ENCODE measurements at places on chromosomes 1 and 21.

DNA sequence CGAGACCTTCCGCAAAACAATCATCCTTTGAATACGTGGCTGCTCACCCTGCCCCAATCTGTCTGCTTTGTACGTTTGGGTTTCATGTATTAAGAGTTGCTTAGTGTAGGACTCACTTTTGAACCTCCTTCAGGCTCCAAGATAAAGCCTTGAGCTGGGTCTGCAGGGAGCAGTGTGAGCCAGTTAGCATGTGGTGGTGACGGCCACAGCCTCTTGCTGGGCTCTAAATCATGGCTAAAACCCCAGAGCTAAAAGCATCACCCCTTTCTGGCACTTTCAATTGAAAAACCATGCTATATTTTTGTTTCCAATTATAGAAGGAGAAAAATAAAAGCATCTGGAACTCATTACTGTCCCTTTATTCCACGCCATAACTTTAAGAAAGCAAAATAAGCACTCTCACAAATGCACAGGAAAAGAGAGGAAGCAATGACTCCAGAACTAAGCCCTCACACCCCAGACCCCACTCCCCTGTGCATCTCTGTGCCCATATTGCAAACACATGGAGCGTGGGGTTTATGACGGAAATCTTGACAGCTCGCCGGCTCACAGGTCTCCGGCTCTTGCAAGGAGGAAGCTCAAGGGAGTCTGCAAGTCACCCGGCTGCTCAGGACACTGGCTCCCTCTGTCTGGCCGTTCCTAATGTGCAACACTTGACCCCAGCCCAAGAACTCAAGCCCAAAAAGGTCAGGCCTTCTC lies 135.5 kb downstream of the MIS18A start:
- DNase-seq, result no peak

GRCh38 chr1:204735042-204735441 lies 49.5 kb upstream of the LRRN2 start:
- DNase-seq, result no peak

DNA sequence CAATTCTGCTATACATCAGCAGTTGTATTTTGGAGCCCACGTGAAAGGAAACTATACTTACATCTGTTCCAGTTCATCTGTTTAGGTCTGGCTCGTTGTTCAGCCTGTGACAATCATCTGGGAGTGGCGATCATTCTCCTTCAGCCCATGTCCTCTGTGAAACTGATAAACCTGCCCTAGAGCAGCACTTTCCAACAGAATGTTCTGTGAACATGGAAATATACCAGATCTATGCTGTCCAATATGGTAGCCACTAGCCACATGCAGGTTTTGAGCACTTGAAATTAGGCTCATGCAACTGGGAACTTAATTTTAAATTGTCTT lies 24.5 kb upstream of the COQ8A start:
- no peak for DNase-seq

- no peak for DNase-seq
These were observed 27.7 kb downstream of the C1QB start for GRCh38 chr1:22680726-22681125.

DNA sequence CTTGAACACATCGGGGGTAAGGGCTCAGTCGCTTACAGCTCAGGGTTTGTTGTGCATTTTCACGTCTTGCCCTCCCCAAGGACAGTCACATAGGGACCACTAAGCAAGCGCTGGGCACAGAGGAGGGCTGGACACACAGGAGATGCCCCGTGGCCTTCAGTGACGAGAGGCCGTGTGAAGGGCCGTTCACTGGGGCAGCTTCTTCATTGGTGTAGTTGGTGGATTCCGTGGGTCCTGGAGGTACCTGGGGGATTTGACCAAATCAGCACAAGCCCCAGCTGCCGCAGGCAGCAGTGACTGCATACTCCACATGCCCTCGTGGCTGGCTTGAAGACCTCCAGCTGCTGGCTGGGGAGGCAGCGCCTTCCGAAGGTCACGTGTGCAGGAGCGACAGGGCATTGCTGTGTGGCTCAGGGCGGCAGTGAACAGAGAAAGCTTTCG lies 100.8 kb upstream of the C1orf174 start:
- DNase-seq, result no peak

DNA sequence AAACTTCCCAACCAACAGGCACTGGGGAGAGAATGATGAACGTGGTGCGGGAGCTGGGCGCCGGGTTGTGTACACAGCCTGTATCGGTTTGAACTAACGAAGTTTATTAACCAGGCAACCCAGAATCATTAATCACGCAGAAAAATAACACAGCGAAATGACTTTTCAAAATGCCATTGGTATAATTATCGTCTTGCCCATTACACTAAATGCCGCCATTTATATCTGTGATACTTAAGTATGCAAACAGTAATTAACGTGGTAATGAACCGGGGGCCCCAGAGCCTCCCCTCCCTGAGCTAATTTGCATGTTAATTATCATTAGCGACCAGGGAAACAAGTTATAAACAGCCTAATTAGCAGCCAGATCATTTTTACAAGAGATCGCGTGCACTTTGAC lies 5.1 kb upstream of the TTC34 start:
- DNase-seq, result no peak

DNA sequence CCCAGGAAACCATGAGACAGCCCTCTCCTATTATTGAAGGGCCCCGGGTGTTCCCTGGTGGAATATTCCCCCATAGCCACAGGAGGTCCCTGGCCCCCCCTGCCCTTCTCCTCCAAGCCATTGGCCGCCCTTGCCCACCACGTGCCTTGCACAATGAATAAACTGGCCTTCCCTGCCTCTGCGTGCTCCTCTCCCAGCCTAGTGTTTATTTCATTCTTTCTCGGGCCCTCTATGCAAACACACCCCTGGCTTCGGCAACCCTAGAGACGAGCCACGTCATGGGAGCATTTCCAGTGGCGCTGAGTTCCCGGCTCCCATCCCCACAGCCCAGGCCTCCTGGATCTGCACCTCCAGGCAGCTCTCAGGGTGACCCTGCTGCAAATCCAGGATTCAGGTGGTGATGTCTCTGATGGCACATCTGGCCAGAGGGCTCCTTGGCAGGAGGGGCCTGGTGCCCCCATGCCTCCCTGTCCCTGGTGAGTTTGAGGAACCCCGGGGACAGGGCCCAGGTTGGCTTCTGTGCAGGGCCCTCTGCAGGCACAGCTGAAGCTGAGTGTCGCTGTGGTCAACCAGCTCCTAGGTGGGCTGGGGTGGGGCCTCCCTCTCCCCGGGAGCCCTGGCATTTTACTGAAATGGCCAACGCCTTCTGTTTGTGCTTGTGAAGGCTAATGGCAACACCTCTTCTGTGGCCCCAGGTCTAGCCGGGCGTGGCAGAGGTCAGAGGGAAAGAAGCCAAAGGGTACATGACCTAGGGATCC lies 6.2 kb downstream of the KRTAP10-12 start:
- no peak for DNase-seq

- DNase-seq, result no peak
These were observed 98.7 kb downstream of the SUSD4 start for GRCh38 chr1:223264983-223265908.

DNA sequence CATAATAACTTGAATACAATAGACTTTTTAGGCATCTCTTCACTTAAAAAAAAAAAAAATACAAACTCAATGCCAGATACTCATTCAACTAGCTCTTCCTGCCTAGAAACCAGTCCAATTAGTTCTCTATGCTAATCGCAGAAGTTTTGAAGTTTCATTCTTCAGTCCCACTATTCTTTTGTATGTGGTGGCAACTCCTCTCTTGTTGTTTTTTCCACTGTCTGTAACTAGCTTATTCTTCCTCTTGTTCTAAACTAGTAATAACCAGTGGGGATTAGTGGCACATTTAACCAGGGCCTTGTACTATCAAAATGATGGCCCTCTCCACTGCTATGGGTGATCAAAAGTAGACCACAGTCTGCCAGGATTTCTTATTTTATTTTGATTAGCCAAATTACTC lies 52.5 kb downstream of the SELENOF start:
- no peak for DNase-seq

DNA sequence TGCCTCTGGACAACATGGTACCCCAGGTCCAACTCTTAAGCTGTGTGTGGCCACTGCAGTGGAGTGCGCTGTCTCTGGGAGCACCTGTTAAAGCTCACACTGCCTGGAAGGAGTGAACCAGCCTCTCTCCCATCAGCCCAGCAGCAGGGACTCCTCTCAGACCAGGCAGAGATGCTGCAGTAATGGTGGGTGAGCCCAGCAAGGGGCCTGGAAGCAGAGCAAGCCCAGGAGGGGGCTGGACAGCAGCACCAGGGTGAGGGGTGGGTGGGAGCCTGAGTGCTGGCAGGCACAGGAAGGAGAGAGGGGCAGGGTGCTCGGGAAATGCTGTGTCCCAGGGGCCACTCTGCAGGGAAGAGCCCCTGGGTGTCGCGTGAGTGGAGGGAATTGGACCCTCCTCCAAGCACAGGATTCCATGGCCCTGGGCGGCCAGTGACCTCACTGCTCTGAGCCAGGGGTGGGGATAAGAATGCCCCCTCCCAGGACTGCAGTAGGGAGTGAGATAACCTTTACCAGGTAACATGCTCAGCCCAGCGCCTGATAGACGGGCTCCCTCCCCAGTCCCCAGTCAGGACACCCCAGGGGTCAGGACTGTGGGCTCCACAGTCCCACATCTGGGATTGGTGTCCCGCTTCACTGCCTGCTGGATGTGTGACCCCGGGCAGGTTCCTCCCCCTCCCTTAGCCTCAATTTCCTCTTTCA lies 313.1 kb downstream of the MATN1 start:
- no peak for DNase-seq

DNA sequence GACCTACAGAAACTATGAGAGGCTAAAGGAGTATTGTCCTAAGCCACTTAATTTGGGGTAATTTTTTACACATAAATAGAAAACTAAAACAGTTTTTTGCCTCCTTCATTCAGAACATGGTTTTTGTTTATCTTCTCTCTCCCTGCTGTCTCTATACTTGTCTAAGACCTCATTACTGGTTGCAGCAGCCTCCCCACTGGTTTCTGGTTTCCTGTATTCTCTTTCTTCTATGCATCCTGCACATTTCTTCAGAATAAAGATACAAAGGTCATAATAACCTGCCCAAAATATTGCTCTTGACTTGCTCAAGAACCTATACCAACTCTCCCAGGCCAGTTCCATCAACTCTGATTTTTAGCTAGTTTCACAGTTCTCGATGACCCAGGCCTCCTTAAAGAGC lies 19.8 kb upstream of the BOLA1 start:
- no peak for DNase-seq

DNA sequence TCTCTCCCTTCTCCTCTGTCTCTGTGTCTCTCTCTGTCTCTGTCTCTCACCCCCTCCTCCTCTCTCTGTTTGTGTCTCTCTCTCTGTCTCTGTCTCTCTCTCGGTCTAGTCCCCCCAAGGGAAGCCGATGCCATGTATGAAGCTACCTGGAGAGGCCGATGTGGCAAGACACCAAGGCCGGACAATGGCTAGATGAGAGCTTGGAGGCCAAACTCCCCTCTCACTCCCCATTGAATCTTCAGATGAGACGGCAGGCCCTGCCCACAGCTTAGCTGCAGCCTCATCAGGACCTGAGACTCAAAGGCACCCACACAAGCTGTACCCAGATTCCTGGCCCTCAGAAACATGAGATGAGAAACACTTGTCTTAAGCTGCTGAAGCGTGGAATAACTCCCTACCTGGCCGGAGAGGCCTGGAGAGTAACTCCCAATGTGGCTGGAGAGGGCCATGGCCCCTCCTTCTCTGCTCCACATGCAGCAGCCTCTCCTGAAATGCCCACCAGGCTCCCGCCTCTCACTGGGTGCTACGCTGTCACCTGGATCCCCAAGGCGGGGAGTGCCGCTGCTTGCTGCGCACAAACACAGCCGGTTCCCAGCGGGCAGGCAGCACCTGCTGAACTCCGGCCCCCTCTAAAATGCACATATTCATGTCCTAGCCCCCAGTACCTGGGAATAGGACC lies 7.8 kb upstream of the ACTRT2 start:
- DNase-seq, result no peak

- no peak for DNase-seq
These were observed 268.3 kb upstream of the PROX1 start for GRCh38 chr1:213719462-213719861.

DNA sequence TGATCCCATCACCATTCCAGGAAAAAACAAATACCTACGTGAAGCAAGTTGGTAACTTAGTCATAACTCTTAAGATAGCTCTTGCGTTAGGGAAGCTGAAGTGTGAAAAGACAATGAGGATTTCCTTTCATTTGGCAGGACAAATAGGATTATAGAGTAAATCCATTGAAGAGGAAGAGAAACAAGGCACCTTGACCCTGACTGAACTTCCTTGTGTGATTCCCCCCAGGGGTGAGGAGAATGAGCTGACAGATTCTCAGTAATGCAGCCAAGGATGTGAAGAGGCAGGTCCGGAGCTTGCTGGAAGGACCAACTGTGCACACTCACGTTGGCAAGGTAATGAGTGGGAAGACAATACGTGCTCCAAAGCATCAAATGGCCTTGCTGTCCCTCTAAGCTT lies 55.0 kb upstream of the HMCN1 start:
- no peak for DNase-seq

- no peak for DNase-seq
These were observed 921 bp upstream of the ASCL5 start for GRCh38 chr1:201127755-201128455.

DNA sequence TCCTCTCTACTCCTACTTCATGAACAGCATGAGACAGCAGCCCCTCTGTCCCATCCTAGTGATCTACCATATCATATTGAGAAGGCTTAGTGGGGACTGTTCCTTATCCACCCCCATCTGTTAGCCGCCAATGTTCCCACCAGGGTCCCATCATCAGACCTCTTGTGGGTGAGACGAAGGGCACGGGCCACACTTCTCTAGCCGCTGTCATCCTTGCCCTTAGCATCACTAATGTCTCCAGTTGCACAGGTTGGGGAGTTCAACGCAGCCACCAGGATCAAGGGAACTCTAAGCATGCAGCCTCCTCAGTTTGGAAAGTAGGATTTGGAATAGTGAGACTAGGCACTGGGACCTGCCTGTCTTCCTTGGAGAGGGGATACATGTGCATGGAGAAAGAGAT lies 20.1 kb downstream of the INKA2 start:
- no peak for DNase-seq

GRCh38 chr1:24417681-24418080 lies 2.1 kb downstream of the NIPAL3 start:
- DNase-seq, result no peak

GRCh38 chr1:157167437-157167836 lies 29.2 kb upstream of the ETV3 start:
- DNase-seq, result no peak

DNA sequence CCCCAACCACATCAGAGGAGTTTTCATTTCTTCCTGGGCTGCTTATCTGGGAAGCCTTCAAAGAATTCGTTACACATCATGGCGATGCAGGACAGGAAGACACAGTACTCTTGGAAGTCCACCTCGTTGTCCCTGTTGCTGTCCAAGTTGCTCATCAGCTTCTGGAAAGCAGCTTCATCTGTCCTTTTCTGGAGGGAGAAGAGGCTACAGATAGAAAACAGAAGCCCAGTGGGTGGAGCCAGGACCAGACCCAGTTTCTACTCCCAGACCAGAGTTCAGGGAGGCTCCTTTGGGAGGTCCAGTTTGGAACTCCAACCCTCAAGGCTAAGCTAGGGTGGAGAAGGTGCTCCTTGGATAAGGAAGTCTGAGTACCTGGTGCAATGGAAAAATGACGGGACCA lies 1.9 kb downstream of the S100A4 start:
- DNase-seq, result no peak

DNA sequence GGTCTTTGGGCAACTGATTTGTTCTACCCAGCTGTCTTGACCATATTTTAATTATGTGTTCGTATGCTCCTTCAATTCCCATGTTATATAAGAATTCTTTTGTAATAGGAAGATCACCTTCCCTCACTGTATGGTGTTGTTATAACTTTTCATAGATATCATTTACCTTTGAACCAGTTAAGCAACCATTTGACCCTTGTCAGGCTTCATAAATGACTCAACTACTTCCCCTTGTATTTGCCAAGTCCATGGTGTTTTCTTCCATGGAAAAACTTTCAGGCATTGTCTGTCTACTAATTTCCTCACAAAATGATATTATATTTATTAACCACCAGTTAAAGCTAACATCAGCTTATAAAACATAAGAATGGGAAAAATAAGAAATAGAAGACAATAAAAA lies 5.1 kb downstream of the BPNT1 start:
- DNase-seq, result no peak

All from GOT3 (cell line).